ACHN (cell line): ENCODE measurements at places on chromosomes 3 and 15.
A peak's percentile ranks its signal among the peaks of the same experiment; 100 is the strongest.

- no peak for DNase-seq
Measured at GRCh38 chr3:10396083-10396482, 75.2 kb upstream of the SEC13 start.

DNA sequence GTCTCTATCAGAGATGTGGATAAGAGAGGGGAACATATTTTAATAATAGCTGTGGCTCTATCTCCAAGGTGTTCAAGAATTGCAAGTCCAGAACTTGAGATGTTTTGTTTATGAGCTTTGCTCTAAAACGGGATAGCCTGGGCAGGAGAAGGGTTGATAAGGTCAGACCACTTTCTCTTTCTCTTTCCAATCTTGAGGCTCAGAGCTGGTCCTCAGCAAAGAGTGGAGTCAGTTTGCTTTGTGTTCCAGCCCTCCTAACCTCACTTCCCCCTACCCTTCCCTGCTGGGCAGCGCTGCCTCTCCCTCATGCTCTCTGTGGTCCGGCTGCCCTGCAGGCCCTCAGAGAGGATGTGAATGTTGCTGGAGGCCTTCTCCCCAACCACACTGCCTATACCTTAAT lies 13.8 kb downstream of the KLHL6 start:
- no peak for DNase-seq

DNA sequence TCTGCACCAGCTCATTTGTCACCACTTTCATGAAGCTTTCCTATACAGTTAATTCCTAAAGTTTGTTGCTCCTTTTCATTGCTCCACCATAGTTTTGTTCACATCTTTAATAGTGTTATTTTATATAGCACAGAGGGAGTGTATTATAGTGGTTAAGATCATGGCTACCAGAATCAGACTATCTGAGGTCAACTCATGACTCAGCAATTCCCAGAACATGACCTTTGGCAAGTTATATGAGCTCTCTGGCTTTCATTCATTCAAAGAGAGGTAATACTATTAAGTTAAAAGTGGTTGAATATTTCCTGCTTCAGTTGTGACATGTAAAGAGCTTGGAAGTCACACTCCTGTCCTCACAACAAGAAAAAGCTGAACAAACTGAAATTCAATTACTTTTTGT lies 1073.5 kb downstream of the NAALADL2 start:
- no peak for DNase-seq

DNA sequence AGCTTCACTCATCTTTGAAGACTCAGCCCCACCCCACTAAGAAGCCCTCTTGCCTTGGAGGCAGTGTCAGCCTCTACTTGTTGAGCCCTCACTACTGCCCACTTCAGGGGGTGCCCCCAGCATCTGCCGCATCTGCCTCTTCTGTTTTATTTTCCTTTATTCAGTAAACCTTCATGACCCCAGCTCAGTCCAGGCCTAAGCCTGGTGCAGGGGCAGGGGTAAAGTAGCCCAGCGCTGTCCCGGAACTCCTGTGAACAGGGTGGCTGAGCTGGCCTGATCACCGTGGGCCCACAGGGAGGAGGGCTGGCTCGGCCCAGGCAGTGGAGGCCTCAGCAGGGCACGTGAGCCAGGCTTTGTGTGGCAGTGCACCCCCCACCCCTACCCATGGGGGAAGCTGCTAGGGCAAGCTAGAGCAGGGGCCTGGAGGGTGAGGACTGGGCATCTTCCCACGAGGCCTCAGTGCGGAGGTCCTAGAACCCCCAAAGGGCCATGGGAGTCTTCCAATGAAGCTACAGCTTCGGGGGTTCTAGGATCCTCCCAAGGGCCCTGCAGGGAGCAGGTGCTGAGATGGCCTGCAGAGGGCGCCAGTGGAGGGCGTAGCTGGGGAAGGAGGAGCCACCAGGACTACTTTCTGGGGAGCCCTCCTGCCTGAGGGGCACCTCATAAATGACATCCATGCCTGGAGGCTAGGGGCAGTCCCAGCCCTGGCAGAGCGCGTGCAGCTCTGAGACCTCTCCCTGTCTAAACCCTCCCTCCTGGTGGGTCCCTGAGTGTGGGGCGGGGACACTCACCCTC lies 36.0 kb downstream of the TSPAN3 start:
- peak; percentile 25 for DNase-seq

- DNase-seq: no peak
Measured at GRCh38 chr15:42012241-42012640, 8.6 kb downstream of the PLA2G4E start.

DNA sequence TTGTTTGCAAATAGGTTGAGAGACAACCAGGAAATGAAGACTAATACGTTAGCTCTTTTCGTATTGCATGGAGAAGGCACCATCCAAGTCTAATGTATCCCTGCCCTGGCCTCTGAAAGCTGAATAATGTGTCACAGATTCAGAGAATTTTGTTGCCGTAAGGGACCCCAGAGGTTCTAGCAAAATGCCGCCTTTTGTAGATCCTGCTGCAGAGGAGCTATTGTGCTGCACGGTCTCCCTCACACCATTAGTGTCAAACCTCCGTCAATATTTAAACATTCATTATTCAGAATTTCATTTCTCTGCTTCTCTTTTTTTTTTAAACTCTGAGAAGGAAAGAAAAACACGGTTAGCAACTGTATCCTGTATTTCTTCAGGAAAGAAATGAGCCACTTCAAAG lies 238.7 kb downstream of the EPHB1 start:
- DNase-seq: no peak

- DNase-seq: no peak
Measured at GRCh38 chr3:19888428-19889152, 45.4 kb downstream of the EFHB start.

DNA sequence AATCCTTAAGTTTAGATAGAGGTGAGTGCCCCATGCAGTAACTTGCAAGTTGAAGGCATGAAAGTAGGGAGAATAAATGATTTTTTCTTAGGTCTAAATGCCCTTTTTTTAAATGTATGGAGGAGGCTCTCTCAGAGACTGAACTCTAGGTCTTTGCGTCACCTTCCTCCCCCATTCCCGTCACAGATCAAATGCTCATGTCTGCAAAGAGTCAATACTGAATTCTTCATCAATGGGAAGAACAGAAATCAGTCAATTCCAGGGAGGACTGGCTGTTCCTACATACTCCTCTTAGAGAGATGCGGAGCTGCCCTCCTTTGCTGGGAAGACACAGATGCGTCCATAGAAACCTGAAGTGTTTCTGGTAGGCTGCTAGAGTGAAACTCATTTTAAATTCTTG lies 98.2 kb downstream of the ARPP21 start:
- DNase-seq: no peak

- no peak for DNase-seq
Measured at GRCh38 chr3:117139681-117140080, 430.1 kb downstream of the TUSC7 start.

DNA sequence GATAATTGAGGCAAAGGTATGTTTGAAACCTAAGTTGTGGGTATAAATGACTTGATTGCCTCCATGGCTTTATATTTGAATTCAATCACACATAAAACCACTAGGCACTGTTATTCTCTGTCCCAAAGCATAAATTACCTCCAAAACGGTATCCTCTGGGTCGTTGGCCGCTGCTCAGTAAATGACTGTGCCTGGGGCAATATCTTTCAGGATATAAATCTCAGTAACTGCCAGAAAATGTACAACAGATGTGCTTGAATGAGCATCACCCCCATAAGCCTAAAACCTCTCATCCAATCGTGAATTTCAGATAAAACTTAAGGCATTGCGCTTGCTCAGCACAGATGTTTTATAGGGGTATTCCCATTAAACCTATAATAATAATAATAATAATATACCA lies 19.0 kb upstream of the C3orf49 start:
- DNase-seq: no peak

- no peak for DNase-seq
Measured at GRCh38 chr3:104520228-104520655, 846.5 kb upstream of the ALCAM start.

DNA sequence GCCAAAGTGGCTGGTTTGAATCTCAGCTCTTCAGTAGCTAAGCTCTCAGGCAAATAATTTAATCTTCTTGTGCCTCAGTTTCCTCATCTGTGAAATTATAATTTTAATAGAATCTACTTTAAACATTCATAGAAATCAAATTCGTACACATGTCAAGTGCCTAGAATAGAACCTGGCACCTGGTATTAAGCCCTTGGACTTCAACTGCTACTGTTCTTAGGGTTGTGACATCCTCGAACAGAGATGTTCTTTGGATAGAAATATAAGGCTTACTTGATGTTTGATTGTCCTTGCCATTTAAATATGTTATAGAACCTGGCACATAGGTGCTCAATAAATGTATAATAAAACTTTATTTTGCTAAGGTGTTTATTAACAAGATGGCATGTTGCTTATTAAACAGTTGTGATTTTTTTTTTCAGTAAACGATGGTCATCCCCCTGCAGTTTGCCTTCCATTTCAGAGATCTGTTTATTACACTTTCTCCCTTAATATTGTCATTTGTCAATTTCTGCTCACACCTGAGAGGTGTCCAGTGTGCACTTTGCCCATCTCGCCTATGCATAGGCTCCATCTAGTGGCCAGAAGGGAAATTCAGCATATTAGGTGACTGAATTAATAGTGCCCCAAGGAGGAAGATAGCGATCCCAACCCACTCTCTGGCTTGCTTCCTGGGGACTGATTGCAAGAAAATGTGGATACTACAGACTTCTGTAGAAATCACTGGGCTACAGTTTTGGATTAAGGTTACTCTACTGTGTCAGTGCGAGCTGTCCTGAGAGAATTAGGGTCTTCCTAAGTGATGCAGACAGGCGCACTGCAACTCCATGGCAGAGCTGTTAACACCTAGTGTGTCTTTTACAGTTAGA lies 10.7 kb downstream of the IGF1R start:
- peak; percentile 54 for DNase-seq

DNA sequence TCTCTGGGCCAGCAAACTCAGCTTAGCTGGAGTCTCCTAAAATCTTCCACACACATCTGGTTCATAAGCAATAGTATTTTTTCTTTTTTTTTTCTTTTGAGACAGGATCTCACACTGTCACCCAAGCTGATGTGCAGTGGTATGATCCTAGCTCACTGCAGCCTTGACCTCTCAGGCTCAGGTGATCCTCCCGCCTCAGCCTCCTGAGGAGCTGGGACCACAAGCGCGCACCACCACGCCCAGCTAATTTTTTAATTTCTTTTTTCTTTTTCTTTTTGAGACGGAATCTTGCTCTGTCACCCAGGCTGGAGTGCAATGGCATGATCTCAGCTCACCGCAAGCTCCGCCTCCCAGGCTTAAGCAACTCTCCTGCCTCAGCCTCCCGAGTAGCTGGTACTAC lies 34.3 kb downstream of the RNU5B-1 start:
- DNase-seq: no peak

GRCh38 chr3:108887121-108887520 lies 64.5 kb downstream of the TRAT1 start:
- DNase-seq: no peak
